RPMI7951 (cell line): ENCODE measurements at places on chromosomes 3 and 15. TPM values are rescaled to one million over a fixed set of nuclear protein-coding genes. Genes with fewer than 3 reads are reported as not detected.

DPPA4 gene
- 0.10 and 0.60 TPM in 2 replicates for total RNA-seq

MB21D2 gene
- 8.8 and 8.9 TPM in 2 replicates for total RNA-seq

ARHGAP11A gene
- total RNA-seq = 73.0 and 92.2 TPM in 2 replicates

GRCh38 chr3:73427048-73427706, 197.6 kb downstream of the PDZRN3 start:
- DNase-seq = no peak

- DNase-seq = no peak
Observed at GRCh38 chr15:78147566-78147965, 1.6 kb upstream of the IDH3A start.

DNA sequence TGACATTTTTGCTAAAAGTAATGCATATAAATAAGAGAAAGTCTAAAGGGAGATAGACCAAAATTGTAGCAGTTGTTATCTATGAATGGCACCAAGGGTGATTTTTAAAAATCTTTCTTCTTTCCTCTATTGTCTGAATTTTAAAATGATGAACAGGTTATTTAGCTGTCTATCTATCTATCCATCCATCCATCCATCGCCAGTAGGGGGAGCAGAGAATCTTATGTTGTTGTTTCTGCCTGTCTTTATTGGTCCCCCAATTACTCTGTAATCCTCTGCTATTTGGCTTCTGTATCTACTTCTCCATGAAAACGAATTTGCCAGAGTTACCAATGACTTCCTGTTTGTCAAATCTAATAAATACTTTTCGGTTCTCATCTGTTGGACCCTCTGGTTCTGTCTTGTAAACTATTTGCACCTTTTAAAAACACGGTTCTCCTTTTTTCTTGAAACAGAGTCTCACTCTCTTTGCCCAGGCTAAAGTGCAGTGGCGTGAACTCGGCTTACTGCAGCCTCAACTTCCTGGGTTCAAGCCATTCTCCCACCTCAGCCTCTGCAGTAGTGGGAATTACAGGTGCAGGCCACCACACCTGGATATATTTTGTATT, 86.0 kb downstream of the ECT2 start:
- DNase-seq = peak; percentile 49

DNA sequence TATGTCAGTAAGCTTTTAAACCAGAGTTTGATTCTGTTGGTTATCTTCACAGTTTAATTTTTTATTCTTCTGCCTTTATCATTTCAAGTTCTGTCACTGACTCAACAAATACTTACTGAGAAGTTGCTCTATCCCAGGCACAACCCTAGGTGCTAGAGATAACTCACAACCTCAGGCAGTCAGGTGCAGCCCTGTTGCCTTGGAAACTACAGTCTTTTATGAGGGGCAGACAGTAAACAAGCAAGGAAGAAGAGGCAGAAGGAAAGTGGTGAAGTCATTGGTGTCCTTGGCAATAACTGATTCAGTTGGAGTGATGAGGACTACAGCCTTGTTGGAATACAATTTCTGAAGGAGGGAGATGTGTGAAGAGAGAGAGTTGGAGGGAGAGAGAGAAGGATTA, 142.1 kb upstream of the LRTM1 start:
- DNase-seq = peak; percentile 51

- DNase-seq = no peak
Observed at GRCh38 chr3:187447737-187448136, 79.6 kb downstream of the RTP4 start.

DNA sequence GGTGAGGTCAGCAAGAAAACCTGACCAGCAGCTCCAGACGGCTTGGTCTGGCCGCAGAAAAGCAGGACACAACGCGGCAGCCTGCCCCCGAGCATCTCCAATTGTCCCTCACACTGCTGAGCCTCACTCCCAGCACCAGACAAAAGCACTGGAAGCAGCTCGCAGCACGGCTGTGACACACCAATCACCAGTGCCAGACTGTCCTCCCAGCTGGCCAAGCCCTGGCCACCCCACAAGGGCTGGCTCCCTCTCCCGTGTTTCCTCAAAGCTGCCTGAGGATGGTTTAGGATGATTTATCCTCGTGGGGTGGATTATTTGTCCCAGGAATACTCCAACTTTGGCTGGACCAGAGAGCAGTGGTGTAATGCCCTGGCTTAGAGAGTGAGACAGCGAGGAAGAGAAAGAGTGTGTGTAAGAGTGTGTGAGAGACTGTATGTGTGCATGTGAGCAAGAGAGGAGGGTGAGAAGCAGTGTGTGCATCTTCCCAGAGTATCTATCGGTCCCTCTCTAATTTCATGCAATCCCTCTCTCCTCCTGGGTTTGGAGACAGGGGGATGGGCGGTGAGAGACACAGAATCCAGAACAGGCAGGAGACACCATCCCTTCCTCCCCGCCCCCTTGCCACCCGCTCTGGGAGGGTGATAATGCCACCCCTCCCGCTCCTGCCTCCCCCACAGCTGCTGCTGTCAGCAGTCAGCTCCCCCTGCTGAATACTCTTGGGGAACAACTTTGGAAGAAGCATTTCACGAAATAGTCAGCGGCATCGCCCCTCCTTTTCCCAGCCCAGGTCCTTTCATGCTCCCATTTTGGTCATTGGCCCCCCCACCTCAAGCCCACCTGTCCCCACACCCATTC, 34.2 kb downstream of the SEMA5B start:
- no peak for DNase-seq

DNA sequence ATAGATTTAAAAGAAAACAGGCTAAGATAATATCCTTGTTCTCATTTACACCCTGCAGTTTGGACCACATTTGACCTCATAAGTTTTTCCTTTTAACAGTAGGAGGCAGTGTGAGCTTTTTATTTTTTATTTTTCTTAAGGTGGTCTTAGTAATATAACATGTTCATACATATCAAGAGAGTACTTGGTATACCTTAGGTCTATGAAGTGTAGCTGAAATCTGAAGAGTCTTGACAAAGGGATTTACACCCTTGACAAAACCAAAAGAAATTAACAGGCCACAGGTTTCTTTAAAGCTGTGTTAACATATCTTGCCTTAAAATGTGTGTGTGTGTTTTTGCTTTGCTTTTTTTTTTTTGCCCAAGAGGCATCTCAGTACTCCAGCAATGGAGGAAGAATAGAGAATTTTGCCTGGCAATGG, 3.2 kb downstream of the RAP2B start:
- peak; percentile 22 for DNase-seq

DNA sequence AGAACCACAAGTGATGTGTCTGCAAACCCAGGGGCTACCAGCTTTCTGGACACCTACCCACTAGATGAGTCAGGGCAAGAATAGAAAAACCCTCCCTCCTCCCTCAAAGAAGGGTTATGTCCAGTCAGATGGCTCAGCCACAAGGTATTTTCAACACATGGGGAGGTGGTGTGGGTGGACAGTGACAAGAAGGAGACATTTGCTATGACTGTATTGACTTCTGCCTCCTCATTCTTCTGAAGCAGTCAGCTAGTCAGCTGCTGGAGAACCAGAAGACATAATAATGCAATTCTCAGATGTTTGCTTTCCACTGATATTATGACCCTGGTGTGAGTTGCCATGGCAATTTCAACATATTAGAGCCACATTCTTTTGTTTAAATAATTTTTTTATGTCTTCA, 66.7 kb upstream of the GOLGA8B start:
- peak; percentile 22 for DNase-seq

- no peak for DNase-seq
Observed at GRCh38 chr15:86014016-86014415, 65.7 kb upstream of the AGBL1 start.

DNA sequence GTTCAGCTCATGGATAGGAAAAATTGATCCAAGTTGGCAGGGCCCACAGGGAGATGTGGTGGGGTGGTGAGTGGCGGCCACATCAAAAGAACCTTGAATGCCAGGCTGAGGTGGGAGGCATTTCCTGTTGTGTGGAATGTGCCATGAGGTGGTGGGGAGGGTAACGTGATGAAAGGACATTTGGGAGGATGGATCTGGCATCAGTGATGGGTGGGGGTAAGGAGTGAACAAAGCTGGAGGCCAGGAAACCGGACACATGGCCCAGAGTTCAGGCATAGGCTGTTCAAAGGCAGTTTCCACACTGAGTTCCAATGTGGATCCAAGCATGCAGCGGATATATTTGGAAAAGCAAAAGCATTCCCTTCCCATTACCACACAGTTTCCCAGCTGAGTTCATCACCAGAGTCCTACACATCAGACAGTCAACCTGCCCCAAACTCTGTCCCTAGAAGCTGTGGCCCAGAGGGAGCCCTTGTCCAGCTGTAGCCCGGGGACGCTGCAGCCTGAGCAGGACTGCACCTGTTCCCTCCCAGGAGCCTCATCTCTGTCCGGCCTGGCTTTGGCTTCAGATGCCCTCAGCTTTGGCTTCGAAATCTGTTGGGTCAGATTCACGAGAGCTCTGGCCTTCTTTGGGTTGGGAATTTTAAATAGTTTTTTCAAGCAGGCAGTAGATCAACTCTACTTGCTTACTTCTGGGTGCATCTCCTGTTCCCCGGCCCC, 37.8 kb upstream of the GOLGA6B start:
- DNase-seq = peak; percentile 13
